ENCODE measurements at places on chromosomes 5 and 9. TPM values are rescaled to one million over a fixed set of nuclear protein-coding genes. Genes with fewer than 3 reads are reported as not detected.

The MLANA gene
- not detected for polyA plus RNA-seq

The WNT8A gene
- polyA plus RNA-seq: not detected

The RANBP17 gene
- 0.65 TPM for polyA plus RNA-seq

The GRM6 gene
- polyA plus RNA-seq: 0.04 TPM

The GPR150 gene
- polyA plus RNA-seq: 0.11 TPM

The SPATA31D4 gene
- not detected for polyA plus RNA-seq

GRCh38 chr5:74154526-74154925 lies 486.0 kb downstream of the ENC1 start:
- H3K27me3 ChIP-seq: no peaks in the 10 kb centered on the region
- no peaks in the 10 kb centered on the region for H3K36me3 ChIP-seq
- no peak overlapping the region for H3K4me3 ChIP-seq
- no peaks in the 10 kb centered on the region for H3K4me1 ChIP-seq
- no peak for DNase-seq

- DNase-seq: no peak
- H3K4me1 ChIP-seq: no peaks in the 10 kb centered on the region
- peak overlapping the region; percentile 85 for H3K27ac ChIP-seq
Measured at GRCh38 chr9:126956917-126957686, 42.5 kb downstream of the RALGPS1 start.

GRCh38 chr9:8362250-8362649 lies 562.7 kb upstream of the DMAC1 start:
- H3K27me3 ChIP-seq: no peaks in the 10 kb centered on the region
- H3K4me1 ChIP-seq: no peaks in the 10 kb centered on the region
- no peaks in the 10 kb centered on the region for H3K36me3 ChIP-seq
- no peak overlapping the region for H3K27ac ChIP-seq

GRCh38 chr9:96009690-96010472 lies 134.4 kb downstream of the ERCC6L2 start:
- no peak for DNase-seq
- peaks cover 6% of the 10 kb centered on the region for H3K36me3 ChIP-seq
- H3K27ac ChIP-seq: no peak overlapping the region

- H3K27ac ChIP-seq: peak overlapping the region; percentile 98
- peak overlapping the region; percentile 89 for H3K4me3 ChIP-seq
- no peaks in the 10 kb centered on the region for H3K27me3 ChIP-seq
Measured at GRCh38 chr5:95959051-95959887, 2.4 kb downstream of the ELL2 start.

- no peaks in the 10 kb centered on the region for H3K27me3 ChIP-seq
- no peak overlapping the region for H3K4me3 ChIP-seq
- no peak for DNase-seq
- no peaks in the 10 kb centered on the region for H3K36me3 ChIP-seq
Measured at GRCh38 chr9:116589392-116590354, 97.4 kb upstream of the TRIM32 start.

- no peak for DNase-seq
- H3K4me1 ChIP-seq: no peaks in the 10 kb centered on the region
- H3K27me3 ChIP-seq: no peaks in the 10 kb centered on the region
- H3K27ac ChIP-seq: no peak overlapping the region
- peaks cover 4% of the 10 kb centered on the region for H3K36me3 ChIP-seq
- H3K4me3 ChIP-seq: no peak overlapping the region
Measured at GRCh38 chr5:102998224-102998623, 121.7 kb downstream of the GIN1 start.

DNA sequence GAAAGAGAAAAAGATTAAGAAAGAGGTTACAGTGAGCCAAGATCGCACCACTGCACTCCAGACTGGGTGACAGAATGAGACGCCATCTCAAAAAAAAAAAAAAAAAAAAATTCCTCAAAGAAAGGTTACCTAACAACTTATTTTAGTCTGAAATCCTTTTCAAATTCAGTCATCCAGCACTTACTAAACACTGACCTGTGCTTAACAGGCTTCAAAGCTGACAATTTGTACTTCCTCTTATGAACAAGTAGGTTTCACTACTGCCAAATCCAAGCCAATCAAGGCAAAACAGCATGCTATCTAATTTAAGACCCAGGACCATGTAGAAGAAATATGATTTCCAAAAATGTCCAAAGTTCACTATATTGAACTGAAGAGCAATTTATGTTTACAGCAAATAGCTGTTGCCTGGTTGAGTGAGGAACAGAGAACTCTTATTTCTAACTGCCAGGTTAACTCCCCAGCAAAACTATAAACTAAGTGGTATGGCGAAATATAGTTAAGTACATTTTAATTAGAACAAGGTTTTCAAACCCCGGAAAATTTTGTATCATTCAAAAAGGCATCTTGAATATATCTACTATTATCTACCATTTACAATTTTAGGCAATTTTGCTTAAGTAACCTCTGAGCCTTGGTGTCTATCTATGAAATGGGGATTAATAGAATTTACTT lies 13.4 kb downstream of the PWWP2A start:
- no peaks in the 10 kb centered on the region for H3K27me3 ChIP-seq
- no peak for DNase-seq
- no peak overlapping the region for H3K4me3 ChIP-seq
- peaks cover 33% of the 10 kb centered on the region for H3K36me3 ChIP-seq
- H3K27ac ChIP-seq: no peak overlapping the region

GRCh38 chr5:516338-516925 lies 7.8 kb downstream of the SLC9A3 start:
- H3K36me3 ChIP-seq: no peaks in the 10 kb centered on the region
- peaks cover 80% of the 10 kb centered on the region for H3K27me3 ChIP-seq
- H3K4me3 ChIP-seq: no peak overlapping the region
- H3K27ac ChIP-seq: no peak overlapping the region
- H3K4me1 ChIP-seq: no peaks in the 10 kb centered on the region

- H3K36me3 ChIP-seq: no peaks in the 10 kb centered on the region
- peaks cover 56% of the 10 kb centered on the region for H3K4me1 ChIP-seq
- H3K4me3 ChIP-seq: no peak overlapping the region
Measured at GRCh38 chr5:96335873-96336272, 97.2 kb downstream of the PCSK1 start.

DNA sequence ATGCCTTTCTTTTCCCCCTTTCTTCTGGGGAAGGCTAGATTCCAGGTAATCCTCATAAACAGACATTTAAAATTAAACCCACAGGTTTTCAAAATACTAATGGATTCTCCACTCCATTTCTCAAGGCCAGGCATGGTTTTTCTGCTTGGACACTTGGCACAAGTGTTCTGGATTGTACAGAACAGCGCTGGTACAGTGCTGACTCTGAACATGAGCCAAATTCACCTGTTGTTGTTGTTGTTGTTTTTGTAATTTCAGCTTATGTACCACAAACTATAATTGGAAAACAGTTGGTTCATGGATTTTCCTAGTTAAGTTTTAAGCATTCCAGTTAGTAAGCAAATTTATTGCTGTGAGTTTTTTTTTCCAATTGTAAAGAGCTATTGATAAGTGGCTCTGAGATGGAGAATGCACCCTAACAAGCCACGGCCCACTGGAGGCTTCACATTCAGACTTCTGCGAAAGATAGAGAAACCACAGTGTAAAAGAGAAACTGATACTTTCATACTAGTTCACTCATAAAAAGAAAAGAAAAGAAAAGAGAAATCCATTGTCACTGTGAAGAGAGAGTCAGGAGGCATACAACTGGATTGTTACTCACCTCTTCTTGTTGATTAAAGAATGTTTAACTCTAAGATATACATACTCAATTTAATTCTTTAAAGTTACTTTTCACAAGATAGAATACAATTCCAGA lies 16.2 kb upstream of the ITGA1 start:
- H3K36me3 ChIP-seq: no peaks in the 10 kb centered on the region
- no peaks in the 10 kb centered on the region for H3K27me3 ChIP-seq
- no peak overlapping the region for H3K27ac ChIP-seq
- peaks cover 24% of the 10 kb centered on the region for H3K4me1 ChIP-seq
- DNase-seq: no peak
- H3K4me3 ChIP-seq: no peak overlapping the region

GRCh38 chr9:124217836-124218437 lies 39.8 kb upstream of the NEK6 start:
- no peak for DNase-seq
- no peaks in the 10 kb centered on the region for H3K36me3 ChIP-seq
- no peak overlapping the region for H3K27ac ChIP-seq
- H3K4me1 ChIP-seq: peaks cover 42% of the 10 kb centered on the region
- H3K27me3 ChIP-seq: no peaks in the 10 kb centered on the region

- H3K36me3 ChIP-seq: no peaks in the 10 kb centered on the region
- H3K27ac ChIP-seq: peak overlapping the region; percentile 53
- no peaks in the 10 kb centered on the region for H3K4me1 ChIP-seq
- H3K4me3 ChIP-seq: no peak overlapping the region
- no peaks in the 10 kb centered on the region for H3K27me3 ChIP-seq
Measured at GRCh38 chr5:140011297-140011802, 31.7 kb downstream of the NRG2 start.

- H3K4me1 ChIP-seq: peaks cover 20% of the 10 kb centered on the region
- peak within 1 kb of the TSS; percentile 68 for H3K27ac ChIP-seq
- H3K27me3 ChIP-seq: no peaks in the 10 kb centered on the region
- H3K4me3 ChIP-seq: peak within 1 kb of the TSS; percentile 70
Measured at GRCh38 chr9:74496819-74497747, at the start of gene RORB. RORB (plus strand) TSS chr9:74497335; CDS start chr9:74497977, 642 bp downstream.

Data from heart left ventricle (tissue), 16 donors.